T-helper 9 cell (primary cell): ENCODE measurements at places on chromosomes 1 and 21.

GRCh38 chr1:110460253-110461220, 9.6 kb downstream of the PROK1 start:
- peak; percentile 80 for DNase-seq

DNA sequence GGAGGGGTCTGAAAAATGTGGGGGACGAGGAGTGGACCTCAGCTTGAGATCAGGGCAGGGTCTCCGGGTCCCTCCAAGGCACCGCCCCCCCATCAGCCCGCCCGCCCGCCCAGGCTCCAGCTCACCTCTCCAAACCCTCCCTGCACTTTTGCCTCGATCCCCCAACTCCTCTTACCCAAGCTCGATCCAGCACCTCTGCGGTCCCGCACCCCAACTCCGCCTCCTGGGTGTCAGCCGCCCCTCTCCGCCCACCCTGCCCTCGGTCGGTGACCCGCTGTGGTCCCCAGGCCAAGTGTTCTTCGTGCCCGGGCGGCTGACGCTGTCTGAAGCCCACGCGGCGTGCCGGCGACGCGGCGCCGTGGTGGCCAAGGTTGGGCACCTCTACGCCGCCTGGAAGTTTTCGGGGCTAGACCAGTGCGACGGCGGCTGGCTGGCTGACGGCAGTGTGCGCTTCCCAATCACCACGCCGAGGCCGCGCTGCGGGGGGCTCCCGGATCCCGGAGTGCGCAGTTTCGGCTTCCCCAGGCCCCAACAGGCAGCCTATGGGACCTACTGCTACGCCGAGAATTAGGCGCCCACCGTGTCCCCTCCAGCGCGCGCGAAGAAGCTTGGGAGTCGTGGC, 5.7 kb downstream of the HAPLN2 start:
- DNase-seq = no peak

GRCh38 chr1:200179126-200179780, 151.7 kb downstream of the NR5A2 start:
- DNase-seq = no peak

- DNase-seq = peak; percentile 52
These were observed at the start of gene F5 for GRCh38 chr1:169586395-169587255. TSS of gene F5 (minus strand) at chr1:169586481. CDS start at chr1:169586386, 95 bp downstream.

DNA sequence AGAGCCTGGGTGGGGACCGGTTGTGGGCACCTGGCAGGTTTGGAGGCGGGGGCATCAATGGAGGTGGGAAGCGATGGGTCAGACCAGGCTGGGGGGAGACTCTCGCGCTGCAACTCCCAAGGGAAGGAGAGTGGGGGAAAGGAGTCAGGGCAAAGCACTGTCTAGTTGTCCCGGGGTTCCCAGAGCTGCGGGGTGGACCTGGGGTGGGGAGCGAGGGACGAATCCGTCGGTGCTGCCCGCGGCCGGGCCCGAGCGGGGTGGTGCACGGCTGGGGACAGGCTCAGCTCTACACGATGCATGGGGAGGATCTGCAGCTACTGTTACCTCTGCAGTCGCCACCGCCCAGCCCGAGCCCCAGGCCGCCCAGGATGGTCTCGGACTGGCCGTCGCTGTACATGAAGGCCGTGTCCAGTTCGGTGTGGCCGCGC, 427 bp downstream of the AKR7A2 start:
- peak; percentile 10 for DNase-seq
